ENCODE measurements at places on chromosomes 11 and 22.

- DNase-seq: no peak
These were observed 1354.4 kb downstream of the TBC1D22A start for GRCh38 chr22:48116871-48117270.

DNA sequence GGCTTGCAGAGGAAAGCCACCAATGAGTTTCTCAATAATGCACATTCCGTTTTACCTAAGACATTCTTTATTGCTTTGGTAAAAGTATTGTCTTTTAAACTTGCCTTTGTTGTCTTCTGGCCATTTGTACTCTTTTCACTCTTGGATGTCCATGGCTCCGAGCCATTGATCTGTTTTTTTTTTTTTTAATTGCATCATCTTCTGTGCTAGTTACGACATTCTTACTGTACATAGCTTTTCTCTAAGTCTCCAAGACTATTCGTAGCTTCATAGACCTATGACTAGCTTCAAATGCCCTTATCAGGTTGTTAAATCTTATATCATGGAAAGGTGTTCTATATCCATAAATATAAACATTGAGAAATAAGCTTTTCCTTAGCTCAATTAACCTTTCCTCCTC lies 1522.6 kb downstream of the FAM181B start:
- DNase-seq: no peak

- no peak for DNase-seq
These were observed 214.1 kb downstream of the FAM76B start for GRCh38 chr11:95575517-95575916.

DNA sequence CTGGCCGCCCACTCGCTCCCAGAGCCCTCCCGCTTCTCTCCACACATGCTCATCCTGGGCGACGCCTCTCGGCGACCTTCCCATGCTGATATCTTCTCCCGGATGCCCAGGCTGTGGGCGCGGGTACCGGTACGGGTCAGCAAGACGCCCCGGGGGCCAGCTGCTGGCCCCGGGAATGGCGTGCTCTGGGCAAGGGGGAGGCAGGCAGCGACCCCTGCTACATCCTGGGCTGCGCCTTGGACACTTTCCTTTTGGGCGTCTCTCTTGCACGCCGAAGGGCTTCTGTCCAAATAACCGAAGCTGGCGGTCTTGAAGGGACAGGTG lies 48.1 kb downstream of the RPL27A start:
- DNase-seq: no peak

GRCh38 chr11:9060700-9061111 lies 30.7 kb downstream of the SCUBE2 start:
- DNase-seq: no peak

Measured in mucosa of descending colon (tissue), 3 donors.